Adipocyte (in vitro differentiated cells): ENCODE measurements at places on chromosomes 16 and 17.
A peak's percentile ranks its signal among the peaks of the same experiment; 100 is the strongest.

DNA sequence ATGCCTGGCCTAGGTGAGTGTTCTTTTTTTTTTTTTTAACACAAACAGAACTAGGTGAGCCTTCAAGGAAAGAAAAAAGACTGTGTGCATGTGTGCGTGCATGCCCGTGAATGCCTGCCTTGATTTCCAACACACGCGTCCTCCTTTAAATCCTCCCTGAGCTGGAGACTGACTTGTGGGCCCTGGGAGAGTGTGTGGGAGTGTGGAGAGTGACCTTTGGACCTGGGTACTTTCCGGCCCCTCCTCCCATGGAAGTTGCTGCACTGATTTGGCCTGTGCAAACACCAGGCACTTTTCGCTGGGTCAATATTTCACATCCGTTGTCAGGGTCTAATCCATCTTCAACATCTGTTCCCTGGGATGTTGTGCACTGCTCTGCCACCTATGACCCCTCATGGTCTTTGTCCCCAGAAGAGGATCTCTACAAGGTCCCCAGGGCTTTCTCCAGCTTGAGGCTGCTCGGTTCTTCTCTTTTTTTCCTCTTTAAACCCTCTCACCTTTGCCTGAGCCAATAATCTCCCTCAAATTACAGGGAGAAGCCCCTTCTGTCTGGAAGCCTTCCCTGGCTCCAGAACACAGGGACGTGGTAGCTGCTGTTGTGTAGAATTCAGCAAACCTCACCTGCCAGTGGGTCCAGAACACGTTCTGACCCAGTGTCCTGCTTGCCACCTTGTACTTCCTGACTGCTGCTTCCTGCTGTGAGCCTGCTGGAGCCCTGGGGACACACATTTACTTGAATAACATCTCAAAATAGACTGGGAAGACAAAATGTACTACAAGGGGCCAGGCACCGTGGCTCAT is 20.8 kb upstream of the ATP5MC1 start:
- no peak for DNase-seq

DNA sequence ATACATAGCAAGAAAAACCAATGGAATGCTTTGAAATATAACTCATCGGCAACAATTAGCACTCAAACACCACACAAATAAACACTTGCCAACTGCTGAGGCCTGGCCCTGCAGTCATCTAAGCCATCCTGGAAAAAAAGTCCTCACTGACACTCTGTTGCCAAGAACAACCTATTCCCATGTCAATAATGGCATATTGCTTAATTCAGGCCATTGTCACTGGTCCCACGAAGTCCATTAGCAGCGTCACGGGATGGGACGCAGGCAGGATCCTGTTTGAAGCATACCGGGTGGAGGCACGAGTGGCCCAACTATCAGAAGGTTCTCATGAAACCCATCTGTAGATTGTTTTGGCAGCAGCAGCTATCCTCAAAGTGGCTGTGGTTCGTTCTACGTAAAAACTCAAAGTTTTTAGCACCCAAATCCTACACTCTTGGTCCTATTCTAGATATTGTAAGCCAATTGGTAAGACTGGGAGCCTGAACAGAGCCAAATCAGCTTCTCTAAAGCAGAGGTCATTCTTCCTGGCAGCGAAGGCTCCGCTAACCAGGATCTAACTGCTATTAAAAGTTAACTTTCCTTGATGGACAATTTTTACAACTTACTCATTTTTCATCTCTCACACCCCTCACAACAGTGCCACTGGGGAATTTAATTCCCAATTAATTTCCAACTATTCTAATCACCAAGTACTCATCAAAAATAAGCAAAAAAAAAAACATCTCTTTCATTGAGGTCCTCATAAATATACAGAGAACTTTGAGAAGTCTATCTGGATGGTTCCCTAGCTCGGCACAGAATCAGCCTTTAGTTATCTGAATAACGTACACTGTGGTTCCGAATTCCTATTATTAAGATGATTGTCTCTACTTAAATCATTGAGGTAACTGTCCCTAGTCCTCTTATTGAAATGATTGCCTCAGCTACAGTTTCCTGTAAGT is 91.5 kb downstream of the ZFHX3 start:
- no peak for DNase-seq

GRCh38 chr17:22703204-22703603 is 1010.9 kb downstream of the KCNJ18 start:
- DNase-seq = no peak

- no peak for DNase-seq
These were observed 5.2 kb downstream of the CCDC154 start for GRCh38 chr16:1439058-1439698.

GRCh38 chr17:65727832-65728231 is 166.4 kb upstream of the AXIN2 start:
- no peak for DNase-seq

DNA sequence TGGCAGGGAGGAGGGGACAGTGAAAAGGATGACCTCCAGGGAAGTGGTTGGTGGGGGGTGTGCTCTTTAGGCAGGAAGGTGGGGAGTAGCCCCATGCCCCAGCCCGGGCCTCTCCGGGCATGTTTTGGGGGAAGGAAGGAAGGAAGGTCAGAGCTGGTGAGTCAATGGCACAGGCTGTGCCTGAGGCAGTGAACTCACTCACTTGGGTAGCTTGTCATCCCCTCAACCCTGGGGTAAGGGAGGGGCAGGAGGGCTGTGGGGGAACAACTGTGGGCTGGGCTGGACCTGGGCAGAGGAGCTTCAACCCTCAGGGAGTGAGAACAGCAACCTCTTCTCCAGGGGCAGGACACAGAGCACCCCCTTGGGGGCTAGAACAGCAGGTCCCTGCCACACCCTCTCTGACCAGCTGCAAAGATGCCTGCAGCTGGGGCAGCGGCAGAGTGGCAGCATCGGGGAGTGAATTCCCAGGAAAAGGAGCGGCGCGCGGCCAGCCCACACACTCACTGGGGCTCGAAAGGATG is 6.3 kb downstream of the CSF3 start:
- DNase-seq = peak; percentile 72

GRCh38 chr17:20009052-20009301 is 182 bp upstream of the SPECC1 start:
- DNase-seq = no peak

GRCh38 chr16:88730632-88731607 is 24.6 kb downstream of the CTU2 start:
- DNase-seq = no peak

- DNase-seq = peak; percentile 79
These were observed 438 bp downstream of the GRN start for GRCh38 chr17:44345454-44346026.

GRCh38 chr17:56594320-56595107 is 1.0 kb downstream of the NOG start:
- peak; percentile 54 for DNase-seq

GRCh38 chr17:75390982-75391381 is 14.5 kb downstream of the GRB2 start:
- no peak for DNase-seq

DNA sequence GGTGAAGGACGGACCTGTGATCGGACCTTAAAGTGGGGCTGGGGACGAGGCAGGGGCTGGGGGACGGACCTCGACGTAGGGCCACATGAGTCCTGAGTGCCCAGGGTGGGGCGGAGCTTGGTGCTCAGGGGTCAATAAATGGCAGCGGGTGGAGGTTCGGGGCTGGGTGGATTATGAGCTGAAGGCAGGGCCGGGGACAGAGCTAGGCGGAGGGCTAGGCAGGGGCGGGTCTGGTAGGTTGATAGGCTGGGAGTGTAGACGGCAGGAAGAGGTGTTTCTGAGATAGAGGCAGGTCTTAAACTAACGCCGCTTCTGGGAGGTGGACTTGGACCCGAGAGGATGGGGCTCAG is 733 bp downstream of the CHRNB1 start:
- DNase-seq = no peak

DNA sequence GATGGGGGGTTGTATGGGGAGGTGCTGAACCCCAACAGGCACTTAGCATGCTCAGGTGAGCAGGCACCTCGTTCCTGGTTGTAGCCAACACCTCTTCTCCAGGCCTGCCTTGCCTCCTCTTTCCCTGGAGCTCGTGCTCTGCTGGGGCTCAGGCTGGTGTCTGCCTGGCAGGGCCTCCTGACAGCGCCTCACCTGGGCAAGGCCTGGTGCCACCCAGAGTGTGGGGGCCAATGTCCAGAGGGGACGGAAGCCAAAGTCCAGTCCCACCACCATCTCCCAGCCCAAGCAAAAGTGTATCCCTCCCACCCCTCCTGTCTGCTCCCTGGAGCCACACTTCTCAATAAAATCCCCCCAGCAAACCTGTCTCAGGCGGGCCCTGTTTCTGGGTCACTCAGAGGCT is 304.2 kb upstream of the TNRC6C start:
- no peak for DNase-seq

DNA sequence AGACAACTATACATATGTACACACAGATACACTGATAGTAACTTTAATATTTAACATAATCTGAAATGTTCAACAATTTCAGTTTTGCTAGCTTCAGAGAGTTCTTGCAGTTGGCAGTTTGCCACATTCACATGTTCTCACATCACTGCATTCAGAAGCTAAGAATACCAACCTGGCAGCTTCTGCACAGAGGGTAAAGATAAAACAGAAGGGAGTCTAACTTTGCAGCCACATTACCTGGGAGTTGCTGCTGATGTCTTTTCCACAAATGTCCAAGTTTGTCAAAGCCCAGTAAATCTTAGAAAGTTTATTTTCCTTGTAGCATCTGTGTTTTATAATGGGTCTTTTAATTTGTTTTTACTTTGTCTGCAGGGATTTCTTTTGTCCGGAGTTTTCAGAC is 332.0 kb downstream of the BCAS3 start:
- DNase-seq = peak; percentile 39

DNA sequence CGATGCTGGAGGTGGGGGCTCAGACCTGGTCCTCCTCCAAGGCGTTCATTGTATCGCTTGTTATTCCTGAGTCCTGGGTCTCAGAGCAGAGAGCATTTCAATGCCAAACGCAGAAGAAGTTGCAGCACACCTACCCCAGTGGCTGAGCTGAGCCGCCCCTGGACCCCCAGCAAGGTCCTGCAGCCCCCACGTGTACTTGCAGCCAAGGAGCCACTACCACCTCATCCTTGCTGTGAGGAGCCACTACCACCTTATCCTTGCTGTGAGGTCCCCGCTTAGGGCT is 13.5 kb downstream of the PLLP start:
- no peak for DNase-seq

GRCh38 chr16:15482068-15482747 is 47.8 kb downstream of the BMERB1 start:
- peak; percentile 80 for DNase-seq

DNA sequence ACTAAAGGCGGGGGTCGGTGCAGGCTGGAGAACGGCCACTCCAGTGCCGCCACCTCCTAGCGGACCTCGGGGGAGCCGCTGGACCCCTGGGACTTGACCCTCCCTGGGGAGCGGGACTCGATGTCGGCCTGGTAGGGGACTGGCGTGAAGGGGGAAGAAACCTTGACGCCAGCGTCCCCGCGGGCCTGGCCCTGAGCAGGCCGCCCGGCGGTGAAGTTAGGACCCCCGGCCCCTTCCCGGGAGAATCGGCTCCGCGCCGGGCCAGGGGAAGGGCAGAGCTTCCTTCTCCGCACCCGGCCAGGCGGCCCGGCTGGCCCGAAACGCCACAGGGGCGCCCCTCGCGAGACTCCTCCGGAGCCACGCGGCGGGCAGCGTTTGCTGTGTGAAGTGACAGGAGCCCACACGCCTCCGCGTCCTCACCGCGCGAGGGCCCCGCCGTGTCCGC is 389 bp downstream of the DUS1L start:
- peak; percentile 69 for DNase-seq

DNA sequence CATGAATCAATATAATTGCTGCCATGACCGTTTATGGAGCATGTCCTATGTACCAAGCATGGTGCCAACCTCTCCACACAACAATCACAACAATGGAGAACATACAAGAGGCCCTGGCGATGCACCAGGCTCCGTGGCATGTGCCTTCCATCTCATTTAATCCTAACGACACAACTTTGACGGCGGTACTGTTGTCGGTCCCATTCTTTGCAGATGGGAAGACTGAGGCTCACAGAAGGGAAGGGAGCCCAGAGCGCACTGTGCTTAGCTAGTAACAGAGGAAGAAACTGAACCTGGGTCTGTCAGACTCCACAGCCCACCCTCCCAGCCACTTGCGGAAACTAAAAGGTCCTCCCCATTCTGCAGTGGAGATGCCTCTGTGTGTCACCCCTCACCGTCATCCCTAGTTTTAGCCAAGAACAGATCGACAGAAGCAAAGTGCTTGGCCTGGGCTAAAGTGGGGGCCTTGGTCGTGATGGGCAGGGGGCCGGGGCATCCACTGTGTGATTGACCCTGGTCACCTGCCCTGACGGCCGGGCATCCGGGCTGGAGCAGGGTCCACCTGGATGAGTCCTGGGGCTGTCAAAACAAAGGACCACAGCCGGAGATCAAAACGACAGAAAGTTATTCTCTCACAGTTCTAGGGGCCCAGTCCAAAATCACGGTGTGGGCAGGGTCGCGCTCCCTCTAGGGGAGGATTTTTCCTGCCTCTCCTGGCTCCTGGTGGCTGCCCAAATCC is 183.9 kb downstream of the C16orf95 start:
- DNase-seq = no peak

DNA sequence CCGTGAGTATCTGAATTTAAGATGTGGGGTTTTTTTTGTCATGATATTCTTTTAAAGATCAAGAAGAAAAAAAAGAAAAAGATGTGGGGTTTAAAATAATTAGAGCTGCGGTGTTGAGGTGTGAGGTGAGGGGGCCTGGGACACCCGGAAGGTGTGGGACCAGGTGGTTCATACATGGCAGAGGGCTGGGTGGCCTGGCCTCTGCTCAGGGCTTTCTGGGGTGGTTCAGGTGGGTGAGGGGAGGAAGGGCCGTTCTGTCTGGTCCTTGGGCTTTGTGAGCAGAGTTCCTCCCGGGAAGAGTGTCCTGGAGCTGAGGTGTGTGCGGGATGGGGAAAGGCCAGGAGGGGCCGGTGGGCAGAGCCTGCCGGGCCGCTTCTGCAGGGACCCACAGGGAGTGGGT is 5.0 kb downstream of the PRSS27 start:
- no peak for DNase-seq

DNA sequence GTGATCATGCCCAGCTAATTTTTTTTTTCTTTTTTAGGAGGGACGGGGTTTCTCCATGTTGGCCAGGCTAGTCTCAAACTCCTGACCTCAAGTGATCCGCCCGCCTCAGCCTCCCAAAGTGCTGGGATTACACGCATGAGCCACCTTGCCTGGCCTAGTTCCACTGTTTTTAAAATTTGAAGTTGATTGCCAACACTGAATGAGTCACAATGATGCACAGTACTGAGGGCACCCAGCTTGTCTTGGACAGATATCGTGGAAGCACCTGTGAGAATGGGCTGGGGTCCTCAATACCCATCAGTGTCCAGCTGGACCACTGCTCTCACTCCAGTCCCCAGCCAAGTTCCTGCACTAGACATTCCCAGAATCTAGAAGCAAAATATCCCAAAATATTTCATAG is 2.5 kb downstream of the KNOP1 start:
- DNase-seq = no peak

DNA sequence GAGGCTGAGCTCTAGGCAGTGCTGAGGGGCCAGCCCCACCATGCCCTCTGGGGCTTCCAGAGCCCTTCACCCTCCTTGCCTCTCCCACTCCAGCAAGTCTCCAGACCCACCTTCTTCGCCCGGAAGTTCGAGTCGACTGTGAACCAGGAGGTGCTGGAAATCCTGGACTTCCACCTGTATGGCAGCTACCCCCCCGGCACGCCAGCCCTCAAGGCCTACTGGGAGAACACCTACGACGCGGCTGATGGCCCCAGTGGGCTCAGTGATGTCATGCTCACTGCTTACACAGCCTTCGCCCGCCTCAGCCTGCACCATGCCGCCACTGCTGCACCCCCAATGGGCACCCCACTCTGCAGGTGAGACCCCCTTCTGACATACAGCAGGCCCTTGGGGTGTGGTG is 10.5 kb downstream of the XYLT2 start:
- no peak for DNase-seq
